ENCODE measurements at places on chromosomes 7 and 10.

DNA sequence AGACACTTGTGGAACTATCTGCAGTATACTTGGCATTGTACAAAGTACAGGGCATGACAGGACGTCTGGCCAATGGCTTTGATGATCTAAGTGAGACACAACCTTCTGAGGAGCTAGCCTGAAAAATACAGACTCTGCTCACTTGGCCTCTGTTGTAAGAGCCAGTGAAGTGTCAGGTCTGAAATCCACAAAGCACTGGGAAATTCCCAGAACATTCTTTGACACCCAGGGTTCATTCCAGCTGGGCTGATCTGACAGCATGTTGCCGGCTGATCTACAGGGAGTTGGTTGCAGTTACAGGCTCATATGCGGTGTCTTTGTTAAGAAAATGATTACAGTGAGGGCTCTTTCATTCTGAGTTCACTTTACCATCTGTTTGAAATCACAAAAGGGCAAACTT is 354.6 kb downstream of the PHF14 start:
- no peak for DNase-seq

- DNase-seq, result peak; percentile 5
Measured at GRCh38 chr7:142669074-142669654, 80.1 kb upstream of the PRSS1 start.

DNA sequence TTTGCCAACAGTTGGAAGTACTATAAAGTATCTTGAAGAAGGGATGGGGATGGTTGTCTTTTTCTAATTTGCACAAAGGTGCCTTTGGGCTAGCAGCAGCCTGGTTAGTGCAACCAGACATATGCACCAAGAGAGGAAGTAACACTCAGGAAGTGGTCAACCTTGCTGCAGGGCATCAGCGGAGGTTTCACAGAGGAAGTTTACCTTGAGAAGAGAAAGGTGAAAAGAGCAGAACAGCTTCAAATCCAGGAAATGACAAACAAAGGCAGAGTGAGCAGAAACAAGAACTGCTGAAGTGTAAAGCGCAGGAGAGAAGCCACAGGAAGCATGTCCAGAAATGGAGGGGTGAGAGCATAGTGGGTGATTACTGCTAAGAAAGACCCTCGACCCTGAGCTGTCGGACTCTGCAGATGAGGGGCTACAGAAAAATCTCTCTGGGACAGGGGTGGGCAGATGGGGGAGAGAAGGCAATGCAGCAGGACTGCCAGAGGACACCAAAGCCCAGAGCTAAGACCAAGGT is 66.9 kb downstream of the STK17A start:
- DNase-seq, result no peak

DNA sequence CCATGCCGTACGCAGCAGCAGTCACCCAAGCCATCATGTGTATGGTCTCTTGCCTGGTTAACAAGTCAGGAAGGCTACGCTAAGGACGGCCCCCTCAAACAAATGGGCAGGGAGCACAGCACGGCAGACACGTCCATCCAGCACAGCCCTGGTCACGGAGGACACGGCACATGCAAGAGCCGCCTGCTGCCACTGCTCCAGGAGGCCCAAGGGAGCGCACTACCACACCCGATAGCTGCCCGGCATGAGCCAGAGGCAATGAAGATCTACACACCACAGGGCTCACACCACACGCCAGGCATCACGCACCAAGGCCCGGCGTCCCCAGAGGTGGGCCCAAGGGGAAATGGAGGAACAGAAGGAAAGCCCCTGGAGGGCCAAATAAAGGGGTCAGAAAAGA is 134.2 kb downstream of the MAD1L1 start:
- DNase-seq, result no peak

DNA sequence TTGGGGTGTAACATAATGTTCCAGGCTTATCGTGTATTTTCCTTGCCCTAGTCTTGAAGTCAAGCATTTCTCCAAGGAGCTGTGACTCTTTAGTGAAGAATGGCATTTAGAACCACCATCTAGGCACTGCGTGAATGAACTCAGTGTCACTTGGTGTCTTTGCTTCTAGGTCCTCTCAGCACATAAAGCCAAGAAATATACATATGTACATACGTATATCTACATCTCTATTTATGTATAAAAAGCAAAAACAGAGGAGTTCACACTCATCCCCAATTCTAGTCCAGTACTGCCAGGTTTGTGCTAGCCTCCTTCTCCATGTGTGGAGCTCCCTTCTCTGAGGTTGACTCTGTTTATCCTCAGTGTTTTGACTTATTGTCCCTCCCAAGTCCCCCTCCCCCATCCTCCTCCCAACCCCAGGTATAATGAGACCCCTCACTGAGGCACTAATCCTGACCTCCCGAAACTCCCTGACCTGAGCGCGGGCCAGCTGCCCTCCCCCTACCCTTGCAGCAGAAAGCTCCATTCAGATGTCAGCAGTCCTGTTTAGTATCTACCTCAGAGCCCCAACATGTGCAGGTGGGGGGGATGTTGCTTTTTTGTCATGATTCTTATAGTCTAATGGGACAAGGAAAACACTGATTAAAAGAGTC is 61.5 kb downstream of the GDI2 start:
- DNase-seq, result no peak

- DNase-seq, result no peak
Measured at GRCh38 chr7:24764972-24765744, 7.9 kb upstream of the GSDME start.

GRCh38 chr7:145263886-145264285 is 428.0 kb upstream of the TPK1 start:
- no peak for DNase-seq

DNA sequence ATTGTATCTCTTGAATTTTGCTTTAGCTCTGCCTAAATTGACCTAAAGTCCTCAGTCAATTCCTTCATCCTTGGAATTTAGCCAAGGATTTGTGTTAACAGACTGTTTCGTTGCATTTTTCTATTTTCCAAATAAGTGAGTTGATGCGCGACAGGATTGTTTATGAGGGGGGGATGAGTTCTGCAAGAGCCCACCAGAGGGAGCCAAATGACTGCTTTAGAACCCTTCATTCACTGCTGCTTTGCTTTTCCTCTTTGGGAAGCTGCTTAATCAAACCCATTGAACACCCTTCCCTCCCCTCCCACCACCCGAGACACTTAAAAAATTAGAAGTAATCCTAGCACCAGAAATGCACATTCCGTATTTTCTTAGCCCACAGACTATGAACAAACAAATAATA is 33.7 kb upstream of the PTF1A start:
- peak; percentile 61 for DNase-seq

DNA sequence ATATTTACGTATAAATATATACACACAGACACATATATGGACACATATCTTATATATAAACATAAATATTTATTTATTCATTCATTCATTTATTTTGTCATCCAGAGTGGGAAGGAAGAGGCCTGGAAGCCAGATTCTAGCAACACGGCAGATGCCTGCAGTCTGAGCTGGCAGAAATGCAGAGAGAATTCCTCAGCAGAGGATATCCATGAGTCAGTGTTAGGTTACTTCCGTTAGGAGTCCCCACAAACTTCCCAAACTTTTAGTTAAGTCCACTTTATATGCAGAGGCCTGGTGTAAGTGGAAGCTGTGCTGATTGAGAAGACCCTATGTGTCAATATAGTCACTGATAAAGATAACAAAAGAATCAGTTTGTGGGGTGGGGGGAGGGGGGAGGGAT is 89.6 kb downstream of the PPP1R17 start:
- no peak for DNase-seq

DNA sequence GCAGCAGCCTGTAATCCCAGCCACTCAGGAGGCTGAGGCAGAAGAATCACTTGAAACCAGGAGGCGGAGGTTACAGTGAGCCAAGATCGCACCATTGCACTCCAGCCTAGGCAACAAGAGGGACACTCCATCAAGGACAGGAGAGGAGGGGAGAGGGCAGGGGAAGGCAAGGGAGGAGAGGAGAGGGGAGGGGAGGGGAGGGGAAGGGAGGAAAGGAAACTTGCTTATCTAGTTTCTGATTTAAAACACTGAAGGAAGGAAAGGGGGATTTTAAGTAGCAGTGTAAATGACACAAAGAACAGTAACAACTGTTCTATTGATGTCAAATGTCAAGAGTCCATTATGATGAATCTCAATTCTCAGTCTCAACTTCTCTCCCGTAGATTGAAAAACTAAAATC is 43.7 kb downstream of the SRPK2 start:
- DNase-seq, result no peak

- DNase-seq, result peak; percentile 33
Measured at GRCh38 chr7:81161451-81162075, 242.7 kb upstream of the SEMA3C start.

DNA sequence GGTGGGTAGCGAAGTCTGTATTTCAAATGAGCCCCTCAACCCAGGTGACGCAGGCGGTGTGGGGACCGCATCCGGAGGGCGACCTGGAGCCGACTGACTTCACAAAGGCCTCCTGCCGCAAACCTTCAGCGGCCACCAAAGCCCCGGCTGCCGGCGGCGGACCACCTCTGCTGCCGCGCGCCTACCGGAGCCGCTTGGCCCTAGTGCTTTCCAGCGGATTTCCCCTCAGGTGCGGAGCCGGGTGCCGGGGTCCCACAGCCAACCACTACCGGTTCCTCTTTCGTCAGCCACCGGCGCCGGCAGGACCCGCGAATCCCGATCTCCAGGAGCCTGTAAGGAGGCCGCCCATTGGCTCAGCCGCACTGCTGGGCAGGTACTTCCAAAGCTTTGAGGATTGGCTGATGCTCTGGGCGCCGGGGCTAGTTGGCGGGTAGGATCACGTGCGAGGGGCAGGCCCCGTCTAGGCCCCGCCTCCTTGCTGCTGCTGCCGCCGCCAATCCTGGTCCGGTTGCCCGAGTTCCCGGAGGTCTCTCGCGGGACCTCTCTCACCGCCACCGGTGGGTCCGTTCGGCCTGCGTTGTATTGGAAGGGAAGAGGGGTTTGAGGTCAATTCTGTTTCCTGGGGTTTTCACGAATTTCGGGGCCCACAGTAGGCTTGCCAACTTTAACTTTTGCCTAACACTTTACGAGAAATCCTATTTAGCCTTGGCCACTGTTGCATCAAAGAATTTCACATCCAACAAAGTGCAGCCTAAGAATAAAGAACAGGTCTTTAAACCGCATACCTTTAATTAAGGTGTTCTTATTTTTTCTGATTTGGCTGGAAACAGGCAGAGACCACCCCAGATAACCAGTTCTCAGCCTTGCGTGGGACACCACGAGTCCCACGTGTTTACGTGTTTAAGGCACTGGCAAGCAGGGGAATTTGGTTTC is at the start of gene GSTO2:
GSTO2 (plus strand) TSS at position 472 of the 933 bp plus-strand sequence. CDS start 5,732 bp downstream, outside the sequence.
- peak; percentile 99 for DNase-seq

DNA sequence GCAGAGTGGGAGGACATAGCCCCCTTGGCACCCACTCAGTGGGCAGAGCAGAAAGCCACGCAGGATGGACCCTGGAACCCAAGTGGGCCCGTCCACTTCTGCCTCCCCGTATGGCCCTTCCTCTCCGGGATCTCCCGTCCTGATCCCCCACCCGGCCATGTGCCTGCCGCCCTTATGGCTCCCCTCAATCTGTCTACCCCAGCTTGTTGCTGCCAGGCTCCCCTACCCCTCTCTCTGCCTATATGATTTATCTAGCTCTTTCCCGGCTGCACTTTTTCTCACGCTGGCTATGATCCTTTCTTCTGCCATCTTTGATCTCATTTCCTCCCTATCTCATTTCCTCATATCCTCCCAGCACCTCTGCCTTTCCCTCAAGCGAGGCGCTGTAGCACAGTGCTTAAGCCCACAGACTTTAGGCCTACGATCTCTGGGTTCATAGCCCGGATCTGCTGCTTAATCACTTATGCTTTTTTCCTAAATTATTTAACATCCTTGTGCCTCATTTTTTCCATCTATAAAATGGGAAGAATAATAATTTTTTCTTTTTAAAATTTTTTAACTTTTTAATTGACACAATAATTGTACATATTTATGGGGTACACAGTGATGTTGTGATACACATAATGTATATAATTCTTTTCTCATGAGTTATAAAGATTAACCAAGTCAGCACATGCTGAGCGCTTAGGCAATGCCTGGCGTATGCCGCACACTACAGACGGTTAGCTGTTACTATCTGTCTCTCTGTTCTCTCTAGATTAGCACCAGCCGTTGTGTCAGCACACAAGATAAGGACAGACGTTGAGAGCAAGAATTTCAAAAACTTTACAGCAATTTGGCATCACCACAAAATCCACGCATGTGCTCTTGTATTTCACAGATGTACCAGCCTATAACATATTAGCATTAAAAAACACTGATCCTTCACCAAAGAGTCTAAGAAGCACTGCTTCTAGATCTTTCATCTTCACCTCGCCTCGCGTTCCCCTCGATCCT is 18.1 kb downstream of the KCNH2 start:
- no peak for DNase-seq

DNA sequence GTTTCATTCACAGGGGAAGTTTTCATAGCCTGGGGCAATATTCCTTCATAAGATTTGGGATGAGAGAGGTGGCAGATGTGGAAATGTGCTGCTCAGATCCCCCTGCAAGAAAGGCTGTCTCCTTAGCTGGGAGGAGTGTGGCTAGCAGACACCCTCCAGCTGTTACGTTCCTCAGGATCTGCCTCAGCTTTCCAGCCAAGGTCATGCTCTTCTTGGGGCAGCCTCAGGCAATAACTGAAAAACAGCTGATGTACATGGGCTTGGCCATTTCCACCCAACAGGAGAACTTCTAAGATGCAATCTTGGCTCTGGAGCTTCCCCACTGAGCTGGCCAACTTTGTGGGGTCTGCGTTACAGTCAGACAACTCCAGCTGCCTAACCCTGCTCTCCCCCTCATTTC is 51.3 kb upstream of the SEPTIN7 start:
- DNase-seq, result no peak

GRCh38 chr7:75885036-75885435 is 6.2 kb downstream of the RHBDD2 start:
- DNase-seq, result no peak

GRCh38 chr7:5094641-5095040 is 49.0 kb downstream of the RBAK start:
- no peak for DNase-seq

- DNase-seq, result peak; percentile 38
Measured at GRCh38 chr7:68246189-68246633, 1249.6 kb downstream of the TYW1 start.

DNA sequence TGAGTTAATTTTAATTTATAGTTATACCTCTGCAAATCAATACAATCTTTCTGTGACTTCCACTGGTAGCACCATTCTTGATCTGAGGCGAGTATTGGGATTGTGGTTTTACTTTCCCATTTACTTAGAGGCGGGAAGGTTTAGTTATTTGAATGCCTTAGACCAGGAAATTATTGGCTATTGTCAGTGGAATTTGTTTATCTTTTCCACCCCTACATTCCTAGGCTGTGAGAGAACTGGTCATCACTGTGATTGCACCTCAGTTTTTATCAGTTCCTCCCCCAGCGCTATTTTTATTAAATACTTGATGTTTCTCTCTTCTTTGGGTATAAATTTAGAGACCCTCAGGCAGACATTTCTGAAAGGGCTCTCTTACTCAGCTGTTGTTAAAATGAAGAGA is 29.9 kb downstream of the CDK14 start:
- DNase-seq, result peak; percentile 20

DNA sequence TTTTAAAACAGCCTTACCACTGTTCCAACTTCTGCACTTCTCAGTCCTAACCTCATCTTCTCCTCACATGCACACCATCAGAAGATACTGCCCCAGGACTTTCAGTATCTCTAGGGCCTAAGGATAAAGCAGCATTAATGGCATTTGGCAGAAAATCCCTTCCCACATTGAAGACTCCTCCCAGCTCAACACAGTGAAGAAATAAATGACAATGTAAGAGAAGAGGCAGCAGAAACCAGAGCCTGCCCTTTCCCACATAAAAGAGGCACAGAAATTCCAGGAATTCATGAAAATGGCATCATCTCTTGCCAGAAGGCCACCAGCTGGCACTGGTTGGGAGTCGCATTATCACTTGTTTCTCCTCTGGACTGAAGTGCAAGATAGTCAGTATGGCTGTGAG is 3.7 kb downstream of the GCC1 start:
- no peak for DNase-seq

Measured in Caco-2 (cell line).